Hepatocyte (in vitro differentiated cells): ENCODE measurements at places on chromosomes 5 and 9. TPM values are rescaled to one million over a fixed set of nuclear protein-coding genes. Genes with fewer than 3 reads are reported as not detected.

CLPTM1L gene
- polyA plus RNA-seq, result 129 and 143 TPM in 2 replicates

SLC36A2 gene
- not detected in 2 replicates for polyA plus RNA-seq

TMEM174 gene
- polyA plus RNA-seq, result not detected in 2 replicates

SLC6A3 gene
- 1.2 TPM in 1 of 2 replicates, not detected in the other for polyA plus RNA-seq

PAPPA gene
- 2.8 and 5.4 TPM in 2 replicates for polyA plus RNA-seq

SLC25A46 gene
- polyA plus RNA-seq, result 16.5 and 27.3 TPM in 2 replicates

SLC24A2 gene
- polyA plus RNA-seq, result 0.19 and 0.27 TPM in 2 replicates

ADAMTS16 gene
- 2.0 and 2.2 TPM in 2 replicates for polyA plus RNA-seq

SPINK7 gene
- polyA plus RNA-seq, result not detected in 2 replicates

FOXD4L3 gene
- polyA plus RNA-seq, result not detected in 2 replicates

LRRTM2 gene
- polyA plus RNA-seq, result 0.22 and 0.39 TPM in 2 replicates

IFNK gene
- polyA plus RNA-seq, result 0.36 TPM in 1 of 2 replicates, not detected in the other

MZB1 gene
- polyA plus RNA-seq, result 0.30 TPM in 1 of 2 replicates, not detected in the other

OTP gene
- not detected in 2 replicates for polyA plus RNA-seq

C9orf152 gene
- 0.29 and 0.68 TPM in 2 replicates for polyA plus RNA-seq
